ENCODE measurements at places on chromosomes 3 and 15.

DNA sequence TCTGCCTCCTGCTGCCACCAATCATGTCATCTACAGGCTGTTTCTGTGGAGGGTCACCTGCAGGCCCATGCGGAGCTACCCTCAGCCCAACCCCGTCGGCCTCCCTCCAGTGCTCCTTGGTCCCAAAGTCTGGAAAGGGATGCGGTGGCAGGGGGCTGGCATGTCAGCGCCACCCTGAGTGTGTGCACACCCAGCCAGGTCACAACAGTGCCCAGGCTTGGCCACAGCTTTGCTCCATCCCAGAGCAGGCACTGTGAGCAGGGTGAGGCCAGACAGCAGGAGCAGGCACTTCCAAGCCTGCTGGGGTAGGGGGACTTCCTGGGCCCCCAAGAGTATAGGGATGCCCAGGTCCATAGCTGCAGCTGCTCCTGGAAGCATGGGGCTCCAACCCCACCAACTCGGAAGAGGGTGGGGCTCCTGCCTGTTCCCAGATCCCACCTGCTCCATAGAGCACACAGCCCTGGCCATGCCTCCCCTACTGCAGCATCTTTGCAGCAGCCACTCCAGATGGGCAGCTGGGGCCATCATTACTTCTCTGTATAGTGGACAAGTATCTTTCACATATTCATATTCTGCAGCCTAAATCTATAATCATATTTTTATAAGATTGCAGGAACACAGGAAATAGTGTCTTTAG lies 109.3 kb downstream of the CBLB start:
- DNase-seq, result no peak

- DNase-seq, result no peak
Observed at GRCh38 chr3:20078194-20078714, 38.0 kb downstream of the KAT2B start.

DNA sequence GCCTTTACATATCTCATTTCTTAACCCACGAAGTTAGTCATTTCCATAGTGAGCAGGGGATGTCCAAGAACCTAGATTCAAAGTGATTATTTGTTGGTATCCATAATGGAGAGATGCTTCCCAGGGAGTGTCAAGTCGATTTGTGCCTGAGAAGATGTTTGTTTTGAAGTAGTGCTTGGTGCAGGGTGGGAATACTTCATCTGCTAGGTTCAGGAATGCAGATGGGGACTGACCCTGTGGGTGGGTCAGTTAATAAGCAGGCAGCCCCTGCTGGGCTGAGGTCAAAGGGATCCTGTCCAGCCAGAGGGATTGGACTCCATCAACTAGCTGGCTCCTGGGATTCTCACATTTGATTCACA lies 44.1 kb upstream of the VILL start:
- DNase-seq, result no peak

DNA sequence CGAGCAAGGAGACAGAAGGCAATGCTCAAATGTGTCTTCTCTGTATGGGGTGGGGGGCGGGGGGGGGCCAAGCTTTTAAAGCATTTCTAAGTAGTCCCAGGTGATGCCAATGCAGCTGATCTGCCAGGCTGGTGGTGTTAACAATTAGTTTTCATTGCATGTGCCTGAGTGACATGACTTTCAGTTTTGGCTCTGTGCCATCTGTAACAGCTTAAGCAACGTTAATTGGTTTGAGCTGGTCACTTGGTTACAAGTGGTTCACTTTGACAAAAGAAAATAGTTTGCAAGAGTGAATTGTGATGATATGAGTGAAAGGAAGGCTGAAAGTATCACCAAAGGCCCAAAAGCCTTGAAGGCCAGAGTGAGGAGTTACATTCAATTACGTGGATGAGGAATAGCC lies 26.4 kb upstream of the LRIG1 start:
- no peak for DNase-seq

GRCh38 chr3:52458770-52459545 lies 3.6 kb downstream of the NISCH start:
- no peak for DNase-seq
